Stimulated activated CD4-positive, alpha-beta T cell treated with anti-CD3 and anti-CD28 coated beads, TNF-alpha, amount 100 ng/mL, for 1 hour (primary cell): ENCODE measurements at places on chromosomes 11 and 22.

DNA sequence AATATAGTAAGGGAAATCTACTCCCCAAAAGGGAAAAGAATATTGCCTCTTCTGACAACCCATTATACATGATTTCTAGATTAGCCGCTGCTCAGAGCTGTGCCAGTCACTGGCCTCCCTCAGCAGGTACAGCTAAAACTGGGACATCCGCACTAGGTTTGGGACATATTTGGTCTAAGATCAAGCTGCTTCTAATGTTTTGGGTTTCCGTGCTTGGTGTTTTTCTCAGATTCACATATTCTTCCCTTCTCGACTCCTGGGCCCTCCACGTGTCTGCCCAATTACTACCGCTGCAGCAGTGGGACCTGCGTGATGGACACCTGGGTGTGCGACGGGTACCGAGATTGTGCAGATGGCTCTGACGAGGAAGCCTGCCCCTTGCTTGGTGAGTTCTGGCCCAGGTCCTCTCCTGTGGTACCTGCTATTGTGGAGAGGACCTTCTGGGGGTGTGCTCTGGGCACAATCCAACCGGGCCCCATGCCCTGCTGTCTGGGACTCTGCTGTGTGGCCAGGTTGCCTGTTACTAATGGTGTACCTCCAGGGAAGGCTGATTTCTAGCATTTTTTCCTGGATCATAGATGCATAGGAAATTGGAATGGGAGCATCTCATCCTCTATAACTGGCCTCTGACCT is 138.1 kb upstream of the SORL1-AS1 start:
- no peak for DNase-seq

DNA sequence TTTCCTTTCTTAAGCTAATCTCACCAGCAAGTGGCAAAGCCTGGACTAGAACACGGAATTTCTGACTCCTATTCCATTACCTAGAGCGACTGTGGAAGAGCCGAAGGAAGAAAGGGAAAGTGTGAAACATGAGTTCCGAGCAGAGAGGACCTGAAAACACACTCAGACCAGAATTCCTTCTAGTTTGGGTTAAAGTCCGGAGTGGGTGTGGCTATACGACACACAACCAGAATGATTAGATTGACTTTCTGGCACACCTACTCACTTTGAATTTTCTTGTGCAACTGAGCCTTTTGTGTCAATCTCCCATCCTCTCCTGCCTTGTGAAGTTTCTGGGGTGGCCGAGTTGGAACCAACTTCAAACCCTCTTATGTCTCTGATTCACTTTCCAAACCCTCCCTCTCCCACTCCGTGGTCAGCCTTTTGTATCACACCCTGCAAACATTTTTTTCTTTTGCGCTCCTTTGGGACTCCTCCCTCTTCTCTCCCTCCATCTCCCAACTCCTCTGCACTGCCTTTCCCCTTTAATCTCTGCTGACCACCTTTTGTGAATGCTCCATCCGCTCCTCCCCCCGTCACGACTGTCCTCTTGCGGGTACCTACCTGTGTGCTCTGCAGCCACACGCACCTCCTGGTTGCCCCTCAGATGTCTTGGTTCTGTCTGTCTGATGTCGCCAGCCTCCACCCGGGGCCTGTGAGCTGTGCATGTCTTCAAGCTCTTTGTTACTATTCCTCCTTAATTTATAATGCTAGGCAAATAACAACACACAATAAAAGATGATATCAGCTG is 86.3 kb upstream of the BLID start:
- no peak for DNase-seq

DNA sequence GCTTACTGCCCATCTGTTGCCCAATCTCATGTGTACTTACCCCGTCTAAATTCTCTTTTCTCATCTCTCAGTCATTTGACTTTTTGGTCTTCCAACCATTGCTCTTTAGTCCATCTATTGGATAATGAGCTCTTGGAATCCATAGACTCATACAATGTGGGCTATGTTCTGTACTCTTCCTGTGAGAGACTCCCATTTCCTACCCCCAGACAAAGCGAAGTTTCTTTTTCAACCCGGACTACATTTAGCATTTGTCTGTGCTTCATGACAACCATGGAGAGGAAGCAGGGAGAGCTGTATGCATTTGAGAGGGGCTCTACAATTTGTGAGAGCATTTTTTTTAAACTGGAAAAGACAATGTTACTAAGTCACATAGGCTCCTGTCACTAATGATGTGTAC is 4.0 kb upstream of the ARHGAP42 start:
- DNase-seq = no peak

- no peak for DNase-seq
Measured at GRCh38 chr11:35007277-35007676, 90.9 kb downstream of the PDHX start.

GRCh38 chr11:2267851-2268728 is 2.3 kb downstream of the ASCL2 start:
- DNase-seq = no peak

DNA sequence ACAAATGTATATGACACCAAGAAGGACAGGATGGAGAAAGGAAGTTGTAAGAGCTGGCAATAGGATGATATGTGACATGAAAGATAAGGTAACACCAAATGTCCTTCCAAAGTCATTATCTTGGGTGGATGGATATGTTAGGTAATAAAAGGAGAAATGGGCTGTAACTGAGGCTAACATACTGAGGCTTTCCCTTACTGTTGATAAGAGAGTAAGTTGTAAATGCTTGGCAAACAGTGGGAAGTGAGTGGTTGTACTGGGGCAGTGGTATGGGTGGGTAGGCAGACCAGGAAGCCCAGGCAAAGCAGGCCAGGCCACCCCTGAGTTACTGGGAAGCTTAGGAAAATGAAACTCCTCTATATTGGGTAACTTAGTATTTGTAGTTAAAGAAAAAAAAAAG is 73.7 kb downstream of the ARHGAP42 start:
- DNase-seq = no peak

GRCh38 chr11:103112364-103112763 is 3.1 kb downstream of the DYNC2H1 start:
- DNase-seq = no peak

DNA sequence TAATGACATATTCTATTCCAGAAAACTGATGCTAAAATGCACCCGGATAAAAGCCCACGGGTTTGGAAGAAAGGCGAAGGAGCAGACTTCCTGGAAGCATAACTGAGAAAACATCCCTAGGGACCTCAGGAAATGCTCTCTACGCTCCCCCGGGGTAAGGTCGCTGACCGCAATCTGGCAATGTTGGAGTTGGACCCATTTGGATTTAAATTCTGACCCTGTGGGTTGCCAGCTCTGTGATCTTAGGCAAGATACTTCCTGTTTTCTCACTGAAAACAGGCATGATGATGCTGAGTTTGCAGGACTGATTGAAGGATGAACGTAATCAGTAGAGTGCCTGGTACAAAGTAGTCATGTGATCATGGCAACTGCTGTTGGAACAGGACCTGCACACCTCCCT is 1054.0 kb downstream of the NTM start:
- DNase-seq = no peak

- DNase-seq = no peak
Measured at GRCh38 chr22:46234969-46235368, 15.1 kb downstream of the CDPF1 start.
